ENCODE measurements at places on chromosomes 1 and 21.

DNA sequence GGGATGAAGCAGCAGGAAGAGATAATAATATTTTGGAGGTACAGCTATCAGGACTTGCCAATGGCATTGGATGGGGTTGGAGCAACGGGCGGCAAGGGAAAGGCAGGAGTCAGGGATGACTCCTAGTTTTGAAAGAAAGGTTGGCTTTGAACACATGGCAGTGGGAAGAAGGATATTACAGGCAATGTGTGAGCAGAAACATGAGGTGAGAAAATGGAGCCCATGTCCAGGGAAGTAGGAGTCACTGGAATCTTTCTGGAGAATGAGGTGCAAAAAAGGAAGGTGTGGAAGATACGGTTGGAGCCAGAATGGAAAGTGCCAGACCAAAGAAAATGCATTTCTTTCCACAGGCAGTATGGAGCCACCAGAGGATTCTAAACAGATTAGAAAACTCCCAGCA, 288.5 kb upstream of the KAZN start:
- DNase-seq: no peak

- DNase-seq: no peak
Observed at GRCh38 chr1:232533328-232533727, 96.6 kb downstream of the SIPA1L2 start.

DNA sequence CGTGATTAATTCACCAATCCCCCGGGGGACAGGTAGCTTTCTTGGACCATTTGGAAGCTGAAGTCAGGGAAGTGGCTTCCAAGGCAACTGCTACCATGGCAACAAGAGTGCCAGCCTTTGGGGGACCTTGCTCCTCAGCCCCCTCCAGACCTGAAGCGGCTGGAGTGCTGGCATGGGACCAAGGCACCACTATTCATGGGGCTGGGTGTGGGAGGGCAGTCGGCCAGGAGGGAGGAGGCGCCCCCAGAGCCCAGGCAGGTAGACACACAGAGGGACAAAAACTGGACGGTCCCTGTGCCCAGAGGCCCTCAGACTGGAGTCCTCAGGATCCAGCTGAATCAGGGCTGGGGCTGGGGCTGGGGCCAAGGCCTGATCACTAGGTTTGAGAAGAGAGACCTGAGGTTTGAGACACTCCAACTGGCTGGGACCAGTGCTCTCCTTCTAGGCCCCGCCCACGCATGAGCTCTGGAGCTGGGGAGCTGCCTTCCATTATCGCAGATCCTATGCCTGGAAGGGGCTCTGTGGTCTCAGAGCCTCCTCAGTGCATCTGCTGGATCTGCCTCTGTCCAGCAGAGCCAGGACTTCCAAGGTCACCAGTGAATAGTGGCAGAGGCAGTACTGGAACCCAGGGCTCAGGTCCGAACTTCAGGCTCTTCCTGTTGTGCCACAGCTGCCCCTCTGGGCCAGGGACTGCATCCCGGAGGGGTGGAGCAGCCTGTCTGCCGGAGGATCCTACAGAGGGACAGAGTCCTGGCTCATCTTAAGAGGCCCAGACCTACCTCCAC, 3.3 kb upstream of the KNCN start:
- DNase-seq: no peak

- DNase-seq: no peak
Observed at GRCh38 chr1:12338017-12338416, 108.2 kb downstream of the VPS13D start.

DNA sequence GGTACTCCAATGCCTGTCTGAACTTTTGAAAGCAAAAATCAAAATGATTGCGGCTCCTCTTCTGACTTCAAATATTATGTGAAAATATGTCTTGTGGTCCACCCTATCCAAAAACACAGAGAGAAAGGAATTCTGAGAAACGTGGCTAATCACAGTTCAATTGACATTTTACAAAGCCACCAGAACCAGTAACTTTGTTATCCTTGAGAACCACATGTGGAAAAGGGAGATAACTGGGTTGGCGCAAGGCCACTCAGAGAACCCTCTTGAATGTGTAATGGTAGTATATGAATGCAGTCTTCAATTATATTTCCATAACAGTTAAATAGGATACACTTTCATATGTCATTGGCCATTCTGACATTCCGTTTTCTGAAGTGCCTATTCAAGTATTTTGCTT, 1030.0 kb upstream of the TMPRSS15 start:
- DNase-seq: no peak

- no peak for DNase-seq
Observed at GRCh38 chr1:203481196-203481595, 5.6 kb downstream of the PRELP start.

Measured in A549 (cell line).